Smooth muscle cell of bladder (primary cell): ENCODE measurements at places on chromosomes 2 and 18. TPM values are rescaled to one million over a fixed set of nuclear protein-coding genes. Genes with fewer than 3 reads are reported as not detected.

Gene LIMS3
- total RNA-seq = 2.8 and 5.2 TPM in 2 replicates

Gene POTEE
- not detected in 2 replicates for total RNA-seq

Gene RHBDD1
- total RNA-seq = 22.8 and 40.1 TPM in 2 replicates

Gene EIF2AK2
- 19.3 and 22.7 TPM in 2 replicates for total RNA-seq

Gene MAPK4
- total RNA-seq = 0.09 TPM in 1 of 2 replicates, not detected in the other

Gene DTNA
- total RNA-seq = 7.4 and 11.7 TPM in 2 replicates

Gene MBP
- 13.2 and 43.8 TPM in 2 replicates for total RNA-seq

Gene VIT
- 2.0 and 3.1 TPM in 2 replicates for total RNA-seq

Gene GCG
- total RNA-seq = 0.14 TPM in 1 of 2 replicates, not detected in the other

Gene IHH
- not detected in 2 replicates for total RNA-seq

Gene KLHL30
- 0.46 and 0.57 TPM in 2 replicates for total RNA-seq

Gene FASTKD2
- 33.0 and 36.3 TPM in 2 replicates for total RNA-seq

Gene HOXD13
- total RNA-seq = 0.09 and 0.28 TPM in 2 replicates

Gene ANKRD53
- total RNA-seq = 0.14 and 0.37 TPM in 2 replicates

Gene ALK
- under 0.01 TPM in 2 replicates for total RNA-seq

Gene FOXI3
- total RNA-seq = not detected in 2 replicates

Gene LYG1
- total RNA-seq = 0.18 and 0.43 TPM in 2 replicates

Gene SLC40A1
- 28.0 and 103 TPM in 2 replicates for total RNA-seq

Gene TUBA3E
- total RNA-seq = not detected in 2 replicates

Gene MGAT4A
- total RNA-seq = 0.28 and 0.74 TPM in 2 replicates

Gene NOSTRIN
- total RNA-seq = 0.09 and 0.14 TPM in 2 replicates

Gene TRAK2
- total RNA-seq = 32.4 and 36.8 TPM in 2 replicates

Gene ADAM23
- total RNA-seq = 6.3 and 8.2 TPM in 2 replicates

Gene TUBA3D
- not detected in 2 replicates for total RNA-seq

Gene GPBAR1
- 0.14 and 0.37 TPM in 2 replicates for total RNA-seq

Gene GAL3ST2
- 0.18 TPM in 1 of 2 replicates, not detected in the other for total RNA-seq

Gene DPP10
- total RNA-seq = not detected in 2 replicates
